ENCODE measurements at places on chromosomes 11 and 22. TPM values are rescaled to one million over a fixed set of nuclear protein-coding genes. Genes with fewer than 3 reads are reported as not detected.

The RIC3 gene
- 12.1 TPM for total RNA-seq

The BDNF gene
- total RNA-seq, result 4.1 TPM

The SYT8 gene
- not detected for total RNA-seq

The ESAM gene
- total RNA-seq, result 42.9 TPM

The KRTAP5-2 gene
- total RNA-seq, result not detected

The BCO2 gene
- 76.4 TPM for total RNA-seq

DNA sequence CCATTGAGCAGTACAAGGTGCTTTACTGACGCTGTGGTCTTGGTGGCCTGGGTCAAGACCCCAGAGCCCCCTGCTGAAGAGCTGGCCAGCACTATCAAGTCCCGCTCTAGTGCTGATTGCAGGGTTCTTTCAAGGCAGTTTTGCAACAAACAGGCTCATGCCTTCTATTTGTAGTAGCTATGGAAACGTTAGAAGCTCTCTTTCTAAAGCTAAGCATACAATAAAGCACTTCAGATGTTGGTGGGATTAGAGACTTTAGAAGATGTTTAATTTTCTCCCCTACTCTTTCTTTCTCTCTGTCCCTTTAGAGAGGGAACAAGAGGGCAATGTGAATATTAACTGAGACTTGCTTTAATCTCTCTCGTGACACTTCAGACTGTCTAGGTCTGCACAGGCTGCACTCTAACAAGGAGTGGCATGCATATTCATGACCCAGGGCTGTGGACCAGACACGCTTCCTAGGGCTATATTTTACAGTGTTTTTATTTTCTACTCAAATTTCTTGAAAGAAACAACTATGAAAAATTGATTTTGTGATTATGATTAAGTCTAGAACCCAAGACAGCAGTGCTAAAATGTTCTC lies 138.6 kb downstream of the WNT7B start:
- H3K4me1 ChIP-seq, result no peaks in the 10 kb centered on the region
- H3K36me3 ChIP-seq, result no peaks in the 10 kb centered on the region
- no peak overlapping the region for H3K27ac ChIP-seq
- DNase-seq, result no peak
- no peak overlapping the region for H3K4me3 ChIP-seq

GRCh38 chr11:8757047-8757446 lies 74.5 kb downstream of the RPL27A start:
- peaks cover 16% of the 10 kb centered on the region for H3K4me1 ChIP-seq
- H3K36me3 ChIP-seq, result no peaks in the 10 kb centered on the region
- H3K4me3 ChIP-seq, result no peak overlapping the region

DNA sequence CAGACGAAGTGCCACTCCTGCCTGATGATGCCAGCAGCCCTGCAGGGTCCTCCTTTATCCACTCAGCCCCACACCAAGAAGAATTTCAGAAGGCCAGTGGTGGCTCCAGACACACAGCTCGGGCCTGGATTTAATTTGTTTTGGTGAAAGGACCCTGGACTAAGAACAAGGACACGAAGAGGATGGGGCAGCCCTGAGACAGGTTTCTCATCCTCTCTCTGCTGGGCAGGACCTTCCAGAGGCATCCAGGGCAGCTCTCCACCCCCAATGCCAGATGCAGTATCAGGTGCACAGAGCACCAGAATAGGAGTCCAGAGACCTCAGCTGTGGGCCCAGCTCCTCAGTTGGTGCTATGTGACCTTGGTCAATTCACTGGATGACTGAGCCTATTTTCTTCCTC lies 72.0 kb downstream of the TRIM29 start:
- H3K4me1 ChIP-seq, result no peaks in the 10 kb centered on the region
- H3K27ac ChIP-seq, result no peak overlapping the region
- DNase-seq, result no peak
- no peaks in the 10 kb centered on the region for H3K36me3 ChIP-seq
- H3K27me3 ChIP-seq, result peaks cover 21% of the 10 kb centered on the region
- no peak overlapping the region for H3K4me3 ChIP-seq

DNA sequence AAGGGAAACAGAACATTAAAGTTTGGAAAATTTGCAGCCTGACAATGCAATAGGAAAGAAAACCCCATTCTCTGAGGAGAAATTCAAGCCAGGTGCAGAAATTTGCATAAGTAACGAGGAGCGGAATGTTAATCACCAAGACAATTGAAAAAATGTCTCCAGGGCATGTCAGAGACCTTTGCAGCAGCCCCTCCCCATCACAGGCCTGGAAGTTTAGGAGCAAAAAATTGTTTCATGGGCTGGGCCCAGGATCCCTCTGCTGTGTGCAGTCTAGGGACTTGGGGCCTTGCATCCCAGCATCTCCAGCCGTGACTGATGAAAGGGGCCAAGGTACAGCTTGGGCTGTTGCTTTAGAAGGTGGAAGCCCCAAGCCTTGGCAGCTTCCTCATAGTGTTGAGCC lies 780.2 kb downstream of the LRRC4C start:
- no peak for DNase-seq
- H3K4me1 ChIP-seq, result no peaks in the 10 kb centered on the region
- no peak overlapping the region for H3K27ac ChIP-seq
- no peak overlapping the region for H3K4me3 ChIP-seq

- H3K27me3 ChIP-seq, result no peaks in the 10 kb centered on the region
- no peak overlapping the region for H3K27ac ChIP-seq
- H3K4me1 ChIP-seq, result no peaks in the 10 kb centered on the region
These were observed 39.8 kb downstream of the ARFGAP2 start for GRCh38 chr11:47136921-47137320.

DNA sequence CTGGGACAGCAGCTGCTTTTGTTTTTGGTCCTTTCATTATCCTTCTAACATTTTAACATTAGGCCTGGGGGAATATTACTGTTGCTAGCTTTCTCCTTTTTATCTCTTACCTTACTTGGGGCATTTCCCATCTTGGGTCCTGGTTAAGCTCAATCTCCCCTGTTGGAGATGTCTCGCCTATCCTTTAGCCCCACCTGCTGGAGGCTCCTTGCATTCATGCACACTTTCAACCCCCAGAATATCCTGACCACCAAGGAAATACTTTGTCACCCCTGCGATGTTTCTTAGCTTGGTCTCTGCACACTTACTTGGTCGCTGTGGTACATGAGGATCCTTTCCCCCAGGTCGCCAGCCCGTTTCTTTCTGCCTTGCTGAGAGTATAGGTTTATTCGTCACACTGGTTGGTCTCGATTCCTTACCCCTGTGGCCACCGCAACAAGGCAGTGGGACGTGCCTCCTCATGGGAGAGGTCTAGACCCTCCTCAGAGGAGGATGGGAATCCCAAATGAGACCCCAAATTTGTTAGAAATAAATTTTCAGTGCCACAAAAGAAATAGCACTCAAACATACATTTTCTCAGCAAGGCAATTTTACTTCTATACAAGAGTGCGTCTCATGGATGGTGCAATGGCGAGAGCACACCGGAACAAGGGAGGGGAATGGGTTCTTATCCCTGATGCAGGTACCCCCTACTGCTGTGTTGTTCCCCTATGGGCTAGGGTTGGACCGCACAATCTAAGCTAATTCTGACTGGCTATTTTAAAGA lies 5.4 kb upstream of the TXN2 start:
- no peak overlapping the region for H3K4me3 ChIP-seq
- H3K27me3 ChIP-seq, result no peaks in the 10 kb centered on the region
- peaks cover 4% of the 10 kb centered on the region for H3K4me1 ChIP-seq
- peak; percentile 53 for DNase-seq

GRCh38 chr22:31800065-31800464 lies 46.2 kb downstream of the DEPDC5 start:
- DNase-seq, result no peak
- H3K27me3 ChIP-seq, result no peaks in the 10 kb centered on the region
- H3K36me3 ChIP-seq, result peaks cover 82% of the 10 kb centered on the region
- no peak overlapping the region for H3K4me3 ChIP-seq
- no peaks in the 10 kb centered on the region for H3K4me1 ChIP-seq

DNA sequence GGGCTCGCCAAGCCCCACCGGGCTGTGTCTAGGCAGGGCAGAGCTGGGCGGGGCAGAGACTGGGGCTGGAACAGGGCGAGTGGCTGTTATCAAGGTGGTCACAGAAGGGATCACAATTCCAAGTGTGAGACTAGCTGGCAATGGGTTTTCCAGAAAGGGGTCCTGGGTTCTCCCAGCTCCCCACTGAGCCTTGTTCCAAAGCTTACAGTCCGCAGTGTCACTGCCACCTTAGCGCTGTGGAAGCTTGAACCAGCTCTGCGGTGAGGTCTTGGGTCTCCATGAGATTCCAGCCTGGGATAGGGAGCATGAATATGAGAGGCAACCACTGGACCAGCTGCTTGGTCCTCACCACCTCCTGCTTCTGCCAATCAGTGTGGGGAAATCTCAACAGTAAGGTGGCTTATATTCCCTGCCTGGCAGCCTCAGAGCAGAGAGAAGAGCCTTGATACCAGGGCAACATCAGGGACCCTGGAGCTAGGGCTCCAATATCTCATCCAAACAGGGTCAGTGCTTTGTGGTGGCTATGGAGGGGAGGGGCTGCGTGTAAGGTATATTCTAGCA lies 831 bp downstream of the CD44 start:
- peak overlapping the region; percentile 68 for H3K27ac ChIP-seq
- H3K27me3 ChIP-seq, result no peaks in the 10 kb centered on the region
- no peaks in the 10 kb centered on the region for H3K36me3 ChIP-seq

GRCh38 chr11:6411594-6412031 lies 7.3 kb downstream of the APBB1 start:
- no peak overlapping the region for H3K27ac ChIP-seq
- H3K36me3 ChIP-seq, result peaks cover 31% of the 10 kb centered on the region
- no peak for DNase-seq
- no peaks in the 10 kb centered on the region for H3K4me1 ChIP-seq
- H3K4me3 ChIP-seq, result no peak overlapping the region

DNA sequence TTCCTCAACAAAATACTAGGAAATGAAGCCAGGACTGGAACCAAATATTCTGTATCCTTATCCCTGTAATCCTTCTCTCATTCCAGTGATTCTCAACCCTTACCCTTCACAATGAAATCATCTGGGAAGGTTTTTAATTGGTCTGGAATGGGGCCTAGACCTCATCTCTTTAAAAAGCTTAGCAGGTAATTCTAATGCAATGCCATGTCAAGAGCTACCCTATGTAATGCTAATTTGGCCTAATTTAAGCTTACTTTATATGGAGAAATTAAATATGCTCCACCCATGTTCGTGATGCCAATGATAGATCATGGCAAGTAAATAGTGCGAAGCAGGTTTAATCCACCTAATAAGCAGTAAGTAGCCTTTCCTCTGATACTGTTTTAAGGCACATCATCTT lies 101.7 kb downstream of the SGSM3 start:
- DNase-seq, result no peak
- no peak overlapping the region for H3K4me3 ChIP-seq
- H3K36me3 ChIP-seq, result no peaks in the 10 kb centered on the region

DNA sequence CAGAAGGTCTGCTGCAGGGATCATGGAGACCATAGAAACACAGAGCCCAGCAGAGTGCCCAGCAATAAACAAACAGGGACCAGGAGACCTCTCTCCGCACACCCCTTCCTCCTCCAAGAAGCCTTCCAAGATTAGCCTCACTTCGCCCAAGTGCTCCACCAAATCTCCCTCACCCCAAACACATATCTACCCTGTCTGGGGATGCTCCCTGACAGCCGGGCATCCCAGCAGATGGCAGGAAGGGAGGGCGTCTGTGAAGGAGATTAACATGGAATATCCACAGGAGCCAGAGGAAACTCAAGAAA lies 26.5 kb downstream of the ARAP1 start:
- H3K4me3 ChIP-seq, result no peak overlapping the region
- peaks cover 60% of the 10 kb centered on the region for H3K4me1 ChIP-seq
- no peaks in the 10 kb centered on the region for H3K36me3 ChIP-seq
- DNase-seq, result peak; percentile 11
- no peaks in the 10 kb centered on the region for H3K27me3 ChIP-seq
- H3K27ac ChIP-seq, result no peak overlapping the region

- no peaks in the 10 kb centered on the region for H3K36me3 ChIP-seq
- peak within 1 kb of the TSS; percentile 54 for H3K4me3 ChIP-seq
- peaks cover 10% of the 10 kb centered on the region for H3K27me3 ChIP-seq
- DNase-seq, result peak; percentile 50
These were observed at the start of gene ELMOD1 for GRCh38 chr11:107590460-107591377. TSS of gene ELMOD1 (plus strand) at chr11:107591147. CDS start at chr11:107618190, 27,043 bp downstream.

GRCh38 chr22:40499209-40499623 lies 128.8 kb downstream of the SGSM3 start:
- no peak overlapping the region for H3K4me3 ChIP-seq
- DNase-seq, result no peak

GRCh38 chr22:41146573-41146972 lies 54.2 kb downstream of the EP300 start:
- H3K36me3 ChIP-seq, result peaks cover 100% of the 10 kb centered on the region
- H3K4me3 ChIP-seq, result no peak overlapping the region
- H3K4me1 ChIP-seq, result no peaks in the 10 kb centered on the region

Measured in heart left ventricle (tissue), 16 donors.